ENCODE measurements at places on chromosomes 3 and 15. TPM values are rescaled to one million over a fixed set of nuclear protein-coding genes. Genes with fewer than 3 reads are reported as not detected.

DNA sequence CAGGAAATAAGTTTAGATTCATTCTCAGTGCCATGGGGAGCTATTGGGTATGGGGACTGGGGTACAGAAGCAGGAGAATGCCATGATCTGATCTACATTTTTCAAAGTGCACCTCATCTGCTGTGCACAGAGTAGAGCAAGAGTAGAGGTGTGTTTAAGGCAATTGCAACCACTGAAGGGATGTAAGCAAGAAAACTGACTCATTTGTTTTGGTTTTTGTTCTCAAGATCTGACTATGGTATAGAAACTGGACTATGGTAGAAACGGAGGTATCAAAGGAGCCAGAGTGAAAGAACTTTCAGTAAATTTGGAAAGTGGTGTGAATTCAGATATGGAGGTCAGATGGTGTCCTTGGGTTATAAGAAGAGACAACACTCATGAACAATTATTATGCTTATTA is 86.2 kb upstream of the CMSS1 start:
- no peak for DNase-seq

DNA sequence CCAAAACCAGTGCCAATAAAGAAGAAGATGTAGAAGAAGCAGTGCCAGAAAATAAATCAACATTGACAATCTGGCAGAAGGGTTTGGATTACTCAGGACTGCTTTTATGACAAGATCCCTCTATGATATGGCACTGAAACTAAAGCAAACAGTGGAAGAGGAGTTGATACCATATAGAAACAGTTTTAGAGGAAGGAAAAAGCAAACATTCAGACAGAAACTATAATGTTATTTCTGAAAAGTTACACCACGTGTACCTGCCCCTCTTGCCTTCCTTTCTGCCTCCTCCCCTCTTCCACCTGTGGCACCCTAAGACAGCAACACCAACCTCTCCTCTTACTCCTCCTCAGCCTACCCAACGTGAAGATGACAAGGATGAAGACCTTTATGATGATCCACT is 63.0 kb downstream of the SFMBT1 start:
- DNase-seq = no peak

DNA sequence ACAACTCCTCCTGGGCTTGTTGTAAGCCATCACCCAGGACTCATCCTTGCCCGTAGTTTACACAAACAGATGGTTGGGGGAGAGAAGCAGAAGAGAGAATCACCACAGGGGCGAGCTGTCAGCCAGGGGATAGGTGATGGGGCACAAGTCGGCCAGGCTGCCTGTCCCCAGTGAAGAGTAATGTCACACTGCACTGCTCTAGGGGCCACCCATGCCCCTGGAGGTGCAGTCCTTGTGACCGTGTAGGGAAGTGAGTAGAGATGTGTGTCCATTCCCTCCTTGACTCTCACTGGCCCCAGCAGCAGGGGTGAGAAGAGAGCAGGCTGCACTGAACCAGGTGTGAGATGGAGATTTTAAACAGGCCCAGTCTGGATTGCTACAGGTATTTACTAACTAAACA is 17.1 kb upstream of the PRSS50 start:
- DNase-seq = no peak

- DNase-seq = no peak
Measured at GRCh38 chr3:197298945-197299854, 788 bp upstream of the DLG1 start.

GRCh38 chr15:92402751-92403150 is 9.1 kb downstream of the ST8SIA2 start:
- no peak for DNase-seq

DNA sequence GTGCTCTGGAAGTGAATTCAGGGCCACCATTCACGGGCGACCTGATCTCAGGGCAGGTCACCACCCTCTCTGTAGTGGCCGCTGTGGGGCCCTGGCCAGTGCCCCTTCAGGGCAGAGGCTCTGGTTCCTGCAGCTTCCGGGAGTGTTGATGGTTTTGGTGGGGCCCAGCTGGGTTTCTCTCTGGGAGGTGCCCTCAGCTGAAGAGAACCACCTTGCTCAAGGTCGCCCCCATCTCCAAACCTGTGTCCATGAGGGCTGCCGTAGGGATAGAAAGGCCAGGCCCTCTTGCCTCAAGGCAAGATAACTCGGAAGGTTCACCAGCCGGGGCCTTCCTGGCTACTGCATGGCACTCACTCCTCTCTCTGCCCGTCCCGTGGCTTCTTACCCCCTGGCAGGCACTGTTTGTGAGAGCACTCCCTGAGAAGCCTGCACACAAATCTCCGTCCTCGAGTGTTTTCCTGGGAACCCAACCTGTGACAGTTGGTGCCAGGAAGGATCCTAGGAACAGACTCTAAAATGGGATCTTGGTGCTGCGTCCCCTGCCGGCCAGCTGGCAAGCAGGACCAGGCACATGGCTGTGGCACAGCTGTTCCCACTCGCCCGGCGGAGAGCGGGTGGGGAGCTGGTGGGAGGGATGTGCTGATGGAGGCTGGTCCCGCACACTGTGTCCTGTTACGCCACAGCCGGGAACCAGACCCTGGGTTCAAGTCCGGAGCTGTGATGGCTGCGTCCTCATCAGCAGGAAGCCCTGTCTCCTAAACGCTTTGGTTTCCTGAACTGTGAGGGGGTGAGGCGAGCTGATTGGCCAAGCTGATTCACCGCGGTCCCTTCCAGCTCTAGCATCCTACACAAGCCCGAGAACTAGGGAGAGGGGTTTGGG is 23.2 kb upstream of the PIGZ start:
- no peak for DNase-seq

GRCh38 chr3:181210275-181210674 is 220.7 kb upstream of the DNAJC19 start:
- no peak for DNase-seq

DNA sequence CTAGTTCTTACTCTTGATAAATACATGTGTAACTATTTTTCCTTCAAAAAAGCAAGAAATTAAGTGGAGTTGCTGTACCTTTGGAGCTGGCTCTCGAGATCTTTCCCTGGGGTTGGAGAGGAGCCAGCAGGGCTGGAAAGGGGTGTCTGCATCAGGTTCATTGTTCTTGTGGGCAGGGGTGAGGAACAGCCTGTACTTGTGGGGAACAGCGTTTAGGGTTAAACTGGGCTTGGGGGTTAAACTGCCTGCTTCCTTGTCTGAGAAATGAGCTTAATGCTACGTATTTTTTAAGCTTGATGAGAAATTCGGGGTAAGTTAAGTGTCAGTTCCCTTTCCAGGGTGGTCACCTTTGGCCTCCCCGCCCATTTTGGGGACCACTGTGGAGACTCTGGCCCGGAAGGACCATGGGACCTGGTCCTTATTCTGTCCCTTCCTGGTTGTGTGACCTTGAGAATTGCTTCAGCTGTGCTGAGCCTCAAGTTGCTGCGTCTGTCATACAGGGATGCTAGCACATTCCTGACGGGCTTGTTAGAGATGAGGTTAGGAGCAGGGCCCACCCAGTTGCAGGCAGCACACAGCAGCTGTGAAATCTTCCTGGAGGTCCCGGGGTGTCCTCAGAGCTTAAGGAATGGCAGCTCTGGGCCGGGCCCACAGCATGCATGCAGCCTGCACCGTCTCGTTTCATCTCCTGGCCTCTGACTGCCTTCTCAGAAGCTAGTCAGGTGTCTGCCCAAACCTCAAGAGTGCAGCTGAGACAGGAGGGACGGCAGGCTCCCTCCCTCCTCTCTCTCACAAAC is 11.6 kb downstream of the H1-8 start:
- no peak for DNase-seq

GRCh38 chr15:83292317-83292716 is 7.9 kb upstream of the BNC1 start:
- DNase-seq = no peak

Gene SNX22
- total RNA-seq = not detected

Gene SLC24A1
- total RNA-seq = 10.1 TPM

Gene CDCP1
- 1.3 TPM for total RNA-seq

Gene NOX5
- not detected for total RNA-seq

Gene GJD2
- total RNA-seq = not detected

Gene ACTRT3
- total RNA-seq = 4.3 TPM
